ENCODE measurements at places on chromosomes 1 and 21.

DNA sequence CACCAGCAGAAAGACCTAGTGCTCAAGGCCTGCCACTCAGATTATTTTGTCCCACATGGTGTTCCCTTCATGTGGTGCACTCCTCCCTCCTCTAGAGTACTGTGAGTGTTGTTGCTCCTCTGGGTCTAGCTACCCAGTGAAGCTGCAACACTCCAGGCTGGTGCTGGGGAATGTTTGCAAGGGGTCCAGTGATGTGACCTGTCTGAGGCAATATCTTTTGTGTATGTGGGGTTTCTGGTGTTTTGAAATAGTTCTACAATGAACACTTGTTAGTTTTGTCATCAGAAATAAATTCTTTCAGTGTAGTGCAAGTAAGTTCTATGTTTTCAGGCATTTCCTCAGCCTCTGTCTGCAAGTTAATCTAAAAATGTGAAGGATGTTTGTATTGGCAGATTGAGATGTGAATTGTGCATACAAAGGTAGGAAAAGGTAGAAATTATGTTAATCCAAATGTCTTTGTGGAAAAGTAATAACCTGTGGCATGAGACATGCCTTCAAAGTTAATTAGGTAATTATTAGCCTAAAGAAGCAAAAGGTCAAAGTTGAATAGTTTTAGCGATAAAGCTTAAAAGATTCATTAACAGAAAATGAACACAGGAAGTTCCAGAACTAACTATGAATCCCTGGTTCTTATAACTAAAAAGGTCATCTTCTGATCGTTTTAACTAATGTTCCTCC lies 616.8 kb downstream of the LTN1 start:
- no peaks in the 10 kb centered on the region for H3K4me1 ChIP-seq
- DNase-seq: no peak
- H3K27me3 ChIP-seq: peaks cover 5% of the 10 kb centered on the region
- no peaks in the 10 kb centered on the region for H3K36me3 ChIP-seq
- H3K4me3 ChIP-seq: no peak overlapping the region

DNA sequence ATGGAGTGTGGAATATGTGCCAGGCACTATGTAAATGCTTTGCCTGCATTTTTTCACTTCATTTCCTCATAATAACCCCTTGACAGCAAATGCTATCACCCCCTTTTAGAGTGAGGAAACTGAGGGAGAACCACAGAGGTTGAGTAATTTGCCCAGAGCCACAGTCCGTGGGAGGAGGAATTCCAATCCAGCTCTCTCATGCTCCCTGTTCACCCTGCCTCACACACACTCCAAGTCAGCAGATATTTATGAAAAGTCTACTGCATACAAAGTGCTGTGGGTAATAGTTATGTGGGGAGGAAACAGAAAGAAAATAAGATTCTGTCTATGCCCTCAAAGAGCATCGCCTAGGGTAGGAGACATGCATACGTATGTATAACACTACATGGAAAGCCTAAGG lies 30.9 kb upstream of the RBM15 start:
- no peak overlapping the region for H3K4me3 ChIP-seq
- H3K27me3 ChIP-seq: peaks cover 47% of the 10 kb centered on the region
- peaks cover 35% of the 10 kb centered on the region for H3K4me1 ChIP-seq

DNA sequence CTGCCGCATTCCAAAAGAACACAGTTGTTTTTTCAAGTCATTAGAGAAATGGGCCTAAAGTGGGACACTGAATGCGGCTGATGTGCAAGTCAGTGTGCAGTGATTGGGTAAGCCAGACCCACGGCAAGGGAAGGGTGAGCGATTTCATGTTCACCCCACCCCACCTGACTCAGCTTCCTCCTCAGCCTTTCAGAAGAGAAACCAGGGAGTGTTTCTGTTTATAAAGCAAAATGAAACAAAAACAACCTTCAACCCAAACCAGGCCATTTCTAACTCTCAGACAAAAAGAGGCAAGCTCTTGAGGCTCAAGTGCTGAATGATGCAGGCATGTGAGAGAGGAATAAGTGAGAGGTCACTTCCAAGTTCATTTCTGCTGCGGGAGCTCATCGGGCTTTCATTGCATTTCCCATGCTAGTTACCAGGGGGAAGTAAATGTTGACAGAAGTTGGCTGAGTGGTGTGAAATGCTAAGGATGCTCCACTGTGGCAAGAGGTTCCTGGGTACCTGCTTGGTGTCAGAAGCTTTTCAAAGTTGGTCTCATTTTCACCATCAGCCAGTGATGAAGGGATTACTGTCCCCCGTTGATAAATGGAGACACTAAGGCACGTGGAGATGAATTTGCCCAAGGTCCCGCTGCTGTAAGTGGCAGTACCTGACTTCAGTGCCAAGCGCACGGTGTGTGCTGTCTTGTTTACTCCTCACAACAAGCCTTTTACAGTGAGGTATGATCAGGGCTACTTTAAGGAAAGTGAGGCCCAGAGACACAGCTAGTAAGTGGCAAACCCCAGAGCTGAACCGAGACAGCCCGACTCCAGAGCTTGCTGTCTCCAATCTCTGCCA lies 29.1 kb downstream of the STPG1 start:
- H3K36me3 ChIP-seq: peaks cover 25% of the 10 kb centered on the region
- no peak overlapping the region for H3K4me3 ChIP-seq
- H3K4me1 ChIP-seq: peaks cover 5% of the 10 kb centered on the region
- DNase-seq: no peak

GRCh38 chr1:99565606-99566289 lies 80.2 kb upstream of the PALMD start:
- no peak overlapping the region for H3K27ac ChIP-seq
- H3K27me3 ChIP-seq: no peaks in the 10 kb centered on the region

- H3K27me3 ChIP-seq: peaks cover 15% of the 10 kb centered on the region
- no peaks in the 10 kb centered on the region for H3K4me1 ChIP-seq
- H3K4me3 ChIP-seq: no peak overlapping the region
- DNase-seq: no peak
These were observed 1.3 kb downstream of the C1orf146 start for GRCh38 chr1:92219028-92219427.

GRCh38 chr1:238485057-238485911 lies 594.6 kb upstream of the ZP4 start:
- peaks cover 5% of the 10 kb centered on the region for H3K27me3 ChIP-seq
- H3K4me3 ChIP-seq: peak overlapping the region; percentile 88

DNA sequence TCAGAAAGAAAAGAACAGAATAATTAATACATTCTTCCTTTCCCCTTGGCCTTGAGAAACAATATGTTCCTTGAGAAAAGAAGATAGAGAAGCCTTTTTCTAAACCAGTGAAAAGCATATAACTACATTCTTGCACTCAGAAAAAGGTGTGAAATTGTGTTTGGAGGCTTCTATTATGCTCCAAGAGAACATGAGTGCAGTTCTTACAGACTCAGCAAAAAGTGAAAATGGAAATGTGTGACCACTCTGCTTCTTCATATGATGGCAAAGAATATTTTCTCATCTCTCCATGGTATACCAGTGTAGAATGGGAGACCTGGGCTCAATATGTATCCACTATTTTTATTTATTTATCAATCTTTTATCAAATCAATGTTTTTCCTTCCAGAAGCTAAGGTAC lies 43.2 kb downstream of the ALG14 start:
- no peak overlapping the region for H3K4me3 ChIP-seq
- no peak overlapping the region for H3K27ac ChIP-seq
- H3K27me3 ChIP-seq: peaks cover 7% of the 10 kb centered on the region

GRCh38 chr1:167101754-167102153 lies 7.9 kb downstream of the STYXL2 start:
- peaks cover 4% of the 10 kb centered on the region for H3K27me3 ChIP-seq
- DNase-seq: no peak
- no peak overlapping the region for H3K27ac ChIP-seq
- H3K4me1 ChIP-seq: peaks cover 37% of the 10 kb centered on the region

DNA sequence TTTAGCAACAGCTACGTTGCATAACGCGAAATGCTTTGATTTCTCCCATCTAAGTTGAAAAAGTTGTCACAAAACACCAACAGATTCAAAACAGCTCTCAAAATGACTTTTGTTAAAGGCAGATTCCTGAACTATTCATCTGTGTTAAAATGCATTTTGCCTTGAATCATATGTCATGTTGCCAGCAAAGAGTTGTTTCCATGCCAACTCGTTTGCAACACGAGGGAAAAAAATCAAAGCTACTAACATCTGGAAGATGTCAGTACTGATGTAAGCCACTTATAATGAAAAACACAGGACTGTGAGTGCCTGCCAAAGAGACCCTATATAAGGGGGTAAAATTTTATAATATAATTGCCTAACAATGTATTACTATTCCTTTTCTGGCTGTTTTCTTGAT lies 182.7 kb upstream of the PTBP2 start:
- peak overlapping the region; percentile 88 for H3K27ac ChIP-seq
- peaks cover 31% of the 10 kb centered on the region for H3K4me1 ChIP-seq
- H3K36me3 ChIP-seq: no peaks in the 10 kb centered on the region
- no peak for DNase-seq
- H3K27me3 ChIP-seq: no peaks in the 10 kb centered on the region
- H3K4me3 ChIP-seq: no peak overlapping the region

GRCh38 chr1:6246497-6247467 lies 2.8 kb downstream of the HES3 start:
- H3K27me3 ChIP-seq: peaks cover 89% of the 10 kb centered on the region
- H3K27ac ChIP-seq: no peak overlapping the region
- DNase-seq: peak; percentile 96
- no peak overlapping the region for H3K4me3 ChIP-seq
- H3K36me3 ChIP-seq: no peaks in the 10 kb centered on the region

- no peaks in the 10 kb centered on the region for H3K36me3 ChIP-seq
- DNase-seq: no peak
- H3K27ac ChIP-seq: no peak overlapping the region
- peaks cover 5% of the 10 kb centered on the region for H3K4me1 ChIP-seq
- no peaks in the 10 kb centered on the region for H3K27me3 ChIP-seq
These were observed 22.5 kb upstream of the ZNF648 start for GRCh38 chr1:182083851-182084486.

DNA sequence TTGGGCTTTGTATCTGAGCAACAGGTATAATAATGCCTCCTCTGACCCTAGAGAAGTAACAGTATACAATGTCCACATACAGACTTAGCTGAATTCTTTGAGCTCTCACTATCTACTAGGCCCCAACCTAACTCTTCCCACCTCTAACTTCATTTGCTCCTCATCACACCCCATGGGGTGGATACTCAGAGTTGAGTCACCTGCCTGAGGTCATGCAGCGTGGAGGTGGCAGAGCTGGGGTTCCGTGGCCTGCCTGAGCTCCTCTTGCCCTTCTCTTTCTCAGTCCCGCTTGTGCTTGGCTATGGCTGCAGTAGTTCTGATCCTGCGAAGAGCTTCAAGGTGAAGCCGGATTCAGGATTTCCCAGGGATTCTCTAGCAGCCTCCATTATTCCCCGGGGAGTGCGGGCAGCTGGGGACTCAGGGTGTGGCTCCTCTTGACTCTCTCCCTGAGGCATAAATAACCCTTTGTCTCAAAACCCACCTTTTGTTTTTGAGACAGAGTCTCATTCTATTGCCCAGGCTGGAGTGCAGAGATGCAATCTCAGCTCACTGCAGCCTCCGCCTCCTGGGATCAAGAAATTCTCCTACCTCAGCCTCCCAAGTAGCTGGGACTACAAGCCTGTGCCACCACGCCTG lies 29.9 kb upstream of the ACTL8 start:
- peaks cover 38% of the 10 kb centered on the region for H3K27me3 ChIP-seq
- H3K27ac ChIP-seq: no peak overlapping the region
- no peak overlapping the region for H3K4me3 ChIP-seq
- H3K4me1 ChIP-seq: peaks cover 4% of the 10 kb centered on the region

GRCh38 chr1:163231385-163231784 lies 28.7 kb upstream of the RGS5 start:
- H3K36me3 ChIP-seq: peaks cover 6% of the 10 kb centered on the region
- H3K27ac ChIP-seq: no peak overlapping the region

DNA sequence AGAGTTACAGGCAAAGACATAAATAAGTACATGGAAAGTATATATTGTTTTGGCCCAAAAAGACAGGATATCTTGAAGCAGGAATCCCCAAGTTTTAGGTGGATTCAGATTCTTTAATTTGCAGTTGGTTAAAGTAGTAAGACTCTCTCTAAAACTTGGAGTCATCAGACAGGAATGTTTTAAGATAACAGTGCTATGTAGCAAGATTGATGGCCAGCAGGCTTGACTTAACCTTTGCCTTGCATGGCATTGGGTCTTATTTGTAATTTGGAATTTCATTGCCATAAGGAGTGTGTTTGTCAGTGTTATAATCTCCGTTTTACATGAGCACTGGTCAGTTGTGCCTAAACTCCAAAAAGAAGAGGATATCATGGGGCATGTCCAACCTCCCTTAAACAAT lies 727.6 kb upstream of the CHRM3 start:
- no peak overlapping the region for H3K27ac ChIP-seq
- no peaks in the 10 kb centered on the region for H3K4me1 ChIP-seq
- no peaks in the 10 kb centered on the region for H3K36me3 ChIP-seq
- DNase-seq: no peak

- no peak for DNase-seq
- no peak overlapping the region for H3K4me3 ChIP-seq
- H3K4me1 ChIP-seq: no peaks in the 10 kb centered on the region
- H3K27ac ChIP-seq: peak overlapping the region; percentile 56
These were observed 12.6 kb downstream of the FUBP1 start for GRCh38 chr1:77966291-77966690.

DNA sequence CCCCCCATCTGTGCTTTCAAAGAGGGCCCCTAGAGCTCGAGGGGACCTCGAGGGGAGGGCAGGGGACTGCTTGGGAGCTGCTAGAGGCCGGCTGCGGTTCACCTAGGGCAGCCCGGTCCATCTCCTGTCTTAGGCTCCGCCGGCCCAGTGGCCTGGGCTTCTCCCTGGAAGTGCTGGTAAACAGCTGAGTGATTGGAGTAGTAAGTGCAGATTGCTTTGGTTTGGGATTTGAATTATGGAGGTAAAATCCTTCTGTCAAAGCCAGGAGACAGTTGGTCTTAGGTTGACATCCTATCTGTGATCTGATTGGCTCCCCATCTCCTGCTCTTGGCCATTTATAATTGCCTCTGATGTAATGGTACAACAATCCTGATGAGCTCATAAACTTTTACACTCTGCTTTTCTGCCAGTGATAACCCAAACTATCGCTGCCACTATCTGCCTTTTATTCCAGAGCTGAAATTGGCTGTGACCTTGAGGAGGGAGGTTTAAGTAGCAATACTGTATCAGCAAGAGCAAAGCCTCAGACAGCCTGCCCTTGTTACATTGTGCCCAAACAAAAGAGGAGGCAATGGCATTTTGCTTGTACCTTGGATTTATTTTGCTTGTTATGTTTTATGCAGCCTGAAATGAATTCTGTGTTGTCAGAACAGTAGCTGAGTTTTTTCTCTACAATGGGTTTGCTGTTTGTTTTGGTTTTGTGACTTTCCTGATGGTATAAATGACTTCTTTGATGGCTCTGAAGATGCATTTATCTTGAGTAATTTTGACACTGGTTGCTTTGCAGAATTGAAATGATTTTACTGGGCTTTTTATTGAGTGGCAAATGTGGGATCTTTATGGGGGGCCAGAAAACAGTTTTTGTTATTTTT lies 2.4 kb downstream of the ARID1A start:
- peaks cover 19% of the 10 kb centered on the region for H3K4me1 ChIP-seq
- no peaks in the 10 kb centered on the region for H3K36me3 ChIP-seq
- no peaks in the 10 kb centered on the region for H3K27me3 ChIP-seq
- no peak overlapping the region for H3K4me3 ChIP-seq

- H3K4me3 ChIP-seq: peak within 1 kb of the TSS; percentile 93
- H3K36me3 ChIP-seq: peaks cover 15% of the 10 kb centered on the region
- H3K4me1 ChIP-seq: peaks cover 79% of the 10 kb centered on the region
- H3K27me3 ChIP-seq: peaks cover 33% of the 10 kb centered on the region
These were observed at the start of gene EFNA1 for GRCh38 chr1:155127105-155127966. TSS of gene EFNA1 (plus strand) at chr1:155127876. CDS start at chr1:155127978, 102 bp downstream.
